ENCODE measurements at places on chromosomes 16 and 17.

DNA sequence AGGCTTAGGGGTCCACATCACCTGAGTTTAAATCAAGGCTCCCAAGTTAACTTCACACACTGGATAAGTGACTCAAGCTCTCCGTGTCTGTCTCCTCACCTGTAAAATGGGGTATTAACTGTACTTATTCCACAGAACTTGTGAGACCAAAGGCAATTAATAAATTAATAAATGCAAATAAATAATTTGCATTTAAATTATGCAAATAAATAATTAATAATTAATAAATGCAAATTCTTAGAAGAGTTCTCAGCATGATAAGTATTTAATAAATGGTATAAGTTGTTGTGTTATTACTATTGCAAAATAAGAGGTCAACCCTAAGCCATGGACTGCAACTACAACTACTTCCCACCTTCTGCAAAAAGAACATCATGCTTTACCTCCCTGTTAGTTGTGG lies 13.7 kb upstream of the CXCL16 start:
- no peak for DNase-seq

- DNase-seq = no peak
Observed at GRCh38 chr16:87471278-87472141, 21.3 kb downstream of the ZCCHC14 start.

GRCh38 chr16:88533381-88533917 lies 36.8 kb upstream of the ZC3H18 start:
- DNase-seq = no peak

DNA sequence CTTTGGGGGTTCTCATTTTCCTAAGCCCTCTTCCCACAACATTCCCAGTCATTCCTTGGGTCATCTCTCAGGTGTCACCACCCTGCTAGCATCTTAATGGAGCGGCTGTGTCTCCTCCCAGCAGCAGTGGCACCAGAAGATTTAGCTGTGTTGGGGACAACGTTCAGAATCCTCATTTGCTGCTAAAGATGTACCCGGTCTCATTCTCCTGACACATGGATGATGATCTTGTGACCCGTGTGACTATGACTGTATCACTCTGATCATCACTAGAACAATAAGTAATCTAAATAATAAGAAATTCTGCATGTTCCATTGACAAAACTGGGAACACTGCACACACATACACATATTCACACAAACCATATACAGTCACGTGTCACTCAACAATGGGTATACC lies 399.9 kb upstream of the HSBP1 start:
- no peak for DNase-seq

- no peak for DNase-seq
Observed at GRCh38 chr17:59333836-59334235, 2.4 kb downstream of the YPEL2 start.

DNA sequence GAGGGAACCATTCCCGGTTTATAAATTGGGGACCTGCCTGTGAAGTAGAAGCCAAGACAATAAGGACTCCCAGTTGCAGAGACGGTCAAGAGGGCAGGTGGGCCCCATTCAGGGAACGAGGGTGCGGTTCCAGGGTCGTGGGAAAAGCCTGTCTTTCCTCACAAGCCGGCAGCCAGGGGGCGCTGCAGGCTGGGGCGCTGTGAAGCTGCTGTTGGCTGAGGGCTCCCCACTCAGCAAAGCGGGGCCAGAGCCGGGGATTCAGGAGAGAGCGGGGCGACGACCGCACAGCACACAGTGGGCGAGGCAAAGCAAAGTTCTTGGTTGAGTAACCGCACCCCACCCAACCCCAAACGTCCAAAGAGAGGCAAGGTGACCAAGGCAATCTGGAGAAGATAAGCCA lies 24.9 kb downstream of the CDRT15 start:
- no peak for DNase-seq

DNA sequence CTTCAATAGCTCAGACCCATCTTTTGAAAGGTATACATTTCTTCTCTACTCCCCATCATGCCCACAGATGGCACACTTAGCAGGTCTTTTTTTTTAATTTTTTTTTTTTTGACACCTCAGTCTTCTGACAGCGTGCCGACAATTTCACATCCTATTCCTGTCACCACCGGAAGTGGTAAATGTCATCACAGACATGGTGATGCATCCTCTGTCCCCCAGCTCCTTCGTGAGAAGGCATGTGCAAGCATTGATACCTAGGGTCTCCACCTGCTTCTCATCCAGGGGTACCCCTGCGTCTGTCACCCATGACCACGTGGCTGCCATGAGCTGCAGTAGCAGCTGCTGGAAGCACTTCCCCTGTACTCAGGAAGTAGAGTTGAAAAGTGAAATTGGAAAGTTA lies 35.6 kb downstream of the ELAC2 start:
- DNase-seq = no peak

GRCh38 chr17:73519011-73519410 lies 125.2 kb downstream of the SDK2 start:
- no peak for DNase-seq

GRCh38 chr17:42531455-42532354 lies 4.3 kb upstream of the NAGLU start:
- no peak for DNase-seq
